CD4-positive, alpha-beta T cell treated with Interferon gamma for 1 hour (primary cell): ENCODE measurements at places on chromosomes 7 and 10.

DNA sequence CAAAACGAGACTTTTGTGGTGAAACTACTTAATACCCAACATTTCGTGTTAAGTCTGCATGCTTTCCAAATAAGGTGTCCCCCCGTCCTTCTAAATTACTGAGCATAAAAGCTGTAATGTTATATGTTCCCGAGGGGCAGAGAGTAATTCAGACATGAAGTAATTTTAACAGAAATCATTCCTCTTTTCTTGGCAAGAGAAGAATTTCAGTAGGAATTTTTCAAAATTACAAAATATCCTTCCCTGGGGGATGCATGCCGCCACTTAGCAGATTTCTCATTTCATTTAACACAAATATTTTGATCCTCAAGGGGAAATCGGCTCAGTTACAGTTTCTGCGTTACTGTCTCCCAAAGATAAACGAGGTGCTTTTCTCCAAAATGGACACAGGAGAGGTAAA lies 213.2 kb upstream of the RHOBTB1 start:
- no peak for DNase-seq

- DNase-seq: peak; percentile 5
These were observed 57.4 kb downstream of the PPP1R17 start for GRCh38 chr7:31744294-31744874.

DNA sequence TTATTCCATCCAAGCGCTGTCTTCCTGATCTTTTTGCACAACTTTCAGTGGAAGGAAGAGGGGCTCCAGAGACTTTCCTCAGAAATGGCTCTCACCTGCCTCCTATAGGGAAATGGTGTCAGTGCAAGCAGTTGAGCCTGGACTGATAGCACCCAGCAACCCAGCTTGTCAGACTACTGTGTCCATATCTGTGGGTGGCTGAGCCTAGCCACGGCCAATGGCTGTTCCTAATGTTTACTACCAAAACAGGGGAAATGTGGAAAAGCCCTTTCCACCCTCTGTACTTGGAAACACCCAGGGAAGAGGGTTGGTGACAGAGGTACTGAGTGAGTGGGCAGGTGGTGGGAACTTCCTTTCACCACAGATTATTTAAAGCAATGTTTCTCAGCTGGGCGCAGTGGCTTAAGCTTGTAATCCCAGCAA lies 4.3 kb upstream of the YKT6 start:
- peak; percentile 7 for DNase-seq

GRCh38 chr7:100588438-100588837 lies 2.3 kb downstream of the FBXO24 start:
- DNase-seq: no peak

DNA sequence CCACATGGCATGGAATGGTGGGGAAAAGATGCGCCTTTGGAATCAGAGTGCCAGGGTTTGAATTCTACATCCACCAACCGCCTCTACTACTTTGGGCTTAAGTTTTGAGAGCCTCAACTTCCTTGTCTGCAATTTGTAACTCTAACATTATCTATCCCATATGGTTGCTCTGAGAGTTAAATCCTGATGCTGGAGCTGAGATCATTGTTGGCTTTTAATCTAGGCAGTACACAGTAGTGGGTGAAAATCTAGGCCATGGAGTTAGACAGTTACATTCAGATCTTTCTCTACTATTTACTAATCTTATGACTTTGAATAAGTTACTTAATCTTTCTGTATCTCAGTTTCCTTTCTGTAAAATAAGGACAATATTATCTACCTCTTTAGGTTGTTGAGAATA lies 149.7 kb upstream of the AOAH start:
- no peak for DNase-seq

DNA sequence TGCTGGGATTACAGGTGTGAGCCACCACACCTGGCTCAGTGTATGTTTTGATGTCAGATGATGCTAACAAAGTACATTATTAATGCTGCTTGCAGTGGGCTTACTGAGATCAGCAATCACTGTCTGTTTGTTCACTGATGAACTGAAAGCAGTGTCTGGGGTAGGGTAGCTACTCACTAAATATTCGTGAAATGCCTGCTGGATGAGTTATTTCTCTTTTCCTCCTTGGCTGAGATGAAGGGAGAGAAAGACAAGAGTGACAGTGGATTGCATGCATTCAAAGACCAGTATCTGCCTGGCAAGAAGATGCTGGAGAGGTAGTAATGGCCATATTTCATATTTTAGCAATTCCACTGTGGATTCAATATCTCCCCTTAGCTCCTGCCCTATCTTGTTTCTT lies 32.3 kb downstream of the FAM107B start:
- DNase-seq: no peak
